NCI-H748 treated with DMSO at 0.1 percent for 48 hours (cell line): ENCODE measurements at places on chromosomes 16 and 17.

DNA sequence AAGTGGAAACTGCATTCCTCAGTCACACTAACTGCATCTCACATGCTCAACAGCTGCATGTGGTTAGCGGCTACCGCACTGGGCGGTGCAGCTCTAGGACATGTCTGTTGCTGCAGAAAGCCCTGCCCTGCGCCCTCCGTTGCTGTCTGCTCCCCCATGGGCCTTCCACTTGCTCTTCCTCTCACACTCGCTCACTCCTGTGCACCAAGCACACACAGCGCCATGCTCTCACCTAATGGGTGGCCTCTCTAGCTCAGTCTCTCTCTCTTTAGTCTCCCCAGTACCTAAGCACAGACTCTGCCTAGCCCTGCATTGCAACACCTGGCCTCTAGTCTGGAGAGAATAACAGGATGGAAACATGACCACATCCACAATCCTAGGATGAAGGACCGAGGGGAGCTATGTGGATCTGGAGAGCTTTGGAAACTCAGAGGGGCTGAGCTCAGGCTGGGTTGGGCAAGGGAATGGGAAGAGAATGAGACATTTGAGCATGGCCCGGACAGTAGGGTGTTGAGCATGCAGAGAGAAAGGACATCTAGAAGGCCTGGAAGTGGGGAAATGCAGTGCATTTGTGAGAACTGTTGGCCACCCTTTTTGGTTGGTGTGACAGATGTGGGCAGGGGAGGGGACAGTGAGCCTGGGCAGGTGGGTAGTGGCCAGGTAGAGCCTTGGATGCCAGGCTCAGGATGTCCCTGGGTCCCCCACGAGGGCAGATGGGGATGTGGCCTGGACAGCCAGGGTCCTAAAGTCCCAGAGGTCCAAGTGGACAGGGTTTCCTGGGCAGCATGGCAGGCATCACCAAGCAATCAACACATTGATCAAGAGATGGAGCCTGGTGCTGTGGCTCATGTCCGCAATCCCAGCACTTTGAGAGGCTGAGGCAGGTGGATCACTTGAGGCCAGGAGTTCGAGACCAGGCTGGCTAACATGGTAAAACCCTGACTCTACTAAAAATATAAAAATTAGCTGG is 16.1 kb downstream of the SGCA start:
- no peak for DNase-seq

GRCh38 chr16:52471650-52472370 is 75.1 kb downstream of the TOX3 start:
- DNase-seq: no peak

- DNase-seq: no peak
These were observed 44.0 kb downstream of the EPN2 start for GRCh38 chr17:19281161-19281560.

- no peak for DNase-seq
These were observed 406.3 kb upstream of the RBFOX1 start for GRCh38 chr16:6926341-6926740.

DNA sequence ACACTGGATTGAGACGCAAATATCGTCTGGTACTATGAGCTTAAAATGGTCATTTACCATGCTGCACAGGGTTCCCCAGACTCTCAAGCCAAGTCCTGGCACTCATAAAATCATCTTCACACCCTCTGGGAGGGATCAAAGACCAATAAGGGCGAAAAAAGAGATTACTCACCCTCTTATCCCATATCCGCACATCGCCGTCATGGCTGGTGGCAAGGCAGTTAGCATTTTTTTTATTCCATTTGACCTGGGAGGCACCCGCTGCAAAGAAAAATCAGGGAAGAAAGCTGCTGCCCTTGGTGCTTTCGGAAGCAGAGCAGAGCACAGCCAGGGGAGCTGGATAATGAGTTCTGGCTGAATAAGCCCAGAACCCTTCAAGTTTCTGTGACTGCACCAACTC is 42.4 kb downstream of the WDR59 start:
- DNase-seq: no peak

GRCh38 chr17:57522042-57523005 is 222.8 kb downstream of the CCDC182 start:
- no peak for DNase-seq

DNA sequence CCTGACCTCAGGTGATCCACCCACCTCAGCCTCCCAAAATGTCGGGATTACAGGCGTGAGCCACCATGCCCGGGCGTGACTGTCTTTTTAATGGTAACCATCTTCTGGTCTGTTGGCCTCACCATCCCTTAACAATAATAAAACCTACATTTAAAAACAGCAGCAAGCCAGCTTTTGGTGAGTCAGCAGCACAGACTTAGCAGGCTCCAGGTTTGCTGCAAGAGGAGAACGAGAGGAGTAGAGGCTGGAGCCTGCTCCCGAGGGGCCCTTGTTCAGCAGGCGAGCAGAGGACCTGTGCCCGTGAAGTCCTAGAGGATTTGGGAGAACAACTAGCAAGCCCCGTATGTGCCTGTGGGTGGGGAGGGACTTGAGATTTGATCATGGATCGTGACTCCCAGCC is 35.7 kb downstream of the MYH13 start:
- DNase-seq: no peak

DNA sequence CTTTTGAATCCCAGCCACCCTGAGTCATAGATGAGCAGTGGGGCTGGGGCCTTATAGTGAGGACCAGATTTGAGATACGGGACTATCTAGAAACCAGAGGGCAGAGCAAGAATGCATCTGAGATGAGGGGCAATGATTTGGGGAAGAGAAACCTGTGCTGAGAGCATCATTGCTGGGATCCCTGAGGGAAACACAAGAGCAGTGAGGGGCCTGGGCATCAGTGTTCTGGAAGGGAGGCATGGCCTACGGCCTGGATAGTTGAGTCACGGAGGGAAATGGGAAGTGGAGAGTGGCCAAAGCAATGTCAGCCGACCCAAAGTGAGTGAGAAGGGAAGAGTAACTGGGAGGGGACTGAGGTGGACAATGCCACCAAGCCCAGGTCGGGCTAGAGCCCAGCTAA is 5.2 kb downstream of the CAMTA2 start:
- DNase-seq: no peak
